Activated naive CD4-positive, alpha-beta T cell treated with anti-CD3 and anti-CD28 coated beads for 36 hours (primary cell): ENCODE measurements at places on chromosomes 6 and 20. TPM values are rescaled to one million over a fixed set of nuclear protein-coding genes. Genes with fewer than 3 reads are reported as not detected.

The OXT gene
- total RNA-seq = not detected

DNA sequence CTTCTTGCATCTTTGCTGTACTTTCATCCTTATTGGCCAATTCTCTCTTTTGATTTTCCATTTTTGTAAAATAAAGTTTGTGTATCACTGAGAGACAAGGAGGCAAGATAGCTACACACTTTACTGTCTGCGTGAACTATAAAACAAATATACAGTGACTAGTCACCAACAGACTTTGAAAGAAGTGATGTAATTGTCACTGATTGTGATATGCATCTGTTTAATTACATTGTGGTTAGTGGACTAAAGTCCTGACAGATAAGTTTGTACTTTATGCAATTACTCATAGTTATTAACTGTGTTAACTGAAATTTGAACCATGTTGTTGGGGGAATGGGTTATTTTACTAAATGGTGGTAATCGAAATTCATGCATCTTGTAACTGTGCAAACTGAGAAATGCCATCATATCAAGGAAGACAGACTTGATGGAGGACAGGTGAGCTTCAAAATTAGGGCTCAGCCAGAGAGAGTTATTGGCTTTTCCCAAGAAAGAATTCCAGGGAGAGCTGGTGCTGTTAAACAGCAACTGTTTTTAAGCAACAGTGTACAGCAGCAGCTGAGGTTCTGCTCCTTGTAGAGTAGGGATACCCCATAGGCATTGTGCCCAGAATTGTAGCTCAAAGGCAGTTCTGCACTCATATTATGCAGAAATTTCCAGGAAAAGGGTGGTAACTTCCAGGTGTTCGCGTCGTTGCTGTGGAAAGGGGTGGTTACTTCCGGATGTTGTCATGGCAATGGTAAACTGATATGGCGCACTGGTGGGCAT is 62.9 kb downstream of the EFHC1 start:
- no peak overlapping the region for H3K4me3 ChIP-seq
- H3K36me3 ChIP-seq = no peaks in the 10 kb centered on the region
- H3K4me1 ChIP-seq = no peaks in the 10 kb centered on the region

The NFKBIE gene
- 9.1 TPM for total RNA-seq

The ADGRF1 gene
- total RNA-seq = not detected

The OTOR gene
- total RNA-seq = not detected

The ECT2L gene
- not detected for total RNA-seq

The RAB44 gene
- total RNA-seq = not detected

DNA sequence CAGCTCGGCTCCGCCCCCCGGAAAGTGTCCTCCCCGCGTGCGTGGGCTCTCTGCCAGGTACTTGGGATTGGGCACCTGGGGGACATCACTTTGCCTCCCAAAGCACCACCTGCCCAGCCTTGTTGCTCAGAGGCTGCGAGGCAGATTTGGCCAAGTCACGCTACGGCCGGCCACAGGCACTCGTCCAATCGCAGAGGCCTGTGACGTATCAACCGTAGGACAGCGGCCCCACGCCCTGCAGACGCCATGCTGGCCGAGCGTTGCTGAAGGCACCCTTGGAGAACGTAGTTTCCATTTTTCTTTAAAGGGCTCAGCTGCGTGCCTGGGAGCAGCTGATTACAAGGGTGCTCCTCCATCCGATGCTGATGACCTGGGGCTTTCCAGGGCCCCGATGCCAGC is 3.1 kb downstream of the NTSR1 start:
- no peak overlapping the region for H3K27ac ChIP-seq
- no peaks in the 10 kb centered on the region for H3K36me3 ChIP-seq
- DNase-seq = no peak
- peaks cover 13% of the 10 kb centered on the region for H3K4me1 ChIP-seq

The HLA-DQA2 gene
- total RNA-seq = not detected

- no peak for DNase-seq
- H3K4me1 ChIP-seq = peaks cover 12% of the 10 kb centered on the region
- H3K4me3 ChIP-seq = no peak overlapping the region
- H3K27ac ChIP-seq = no peak overlapping the region
- no peaks in the 10 kb centered on the region for H3K27me3 ChIP-seq
- H3K36me3 ChIP-seq = no peaks in the 10 kb centered on the region
Measured at GRCh38 chr6:33013608-33014007, 4.2 kb upstream of the HLA-DOA start.

GRCh38 chr6:113464960-113465359 is 392.2 kb upstream of the MARCKS start:
- H3K36me3 ChIP-seq = no peaks in the 10 kb centered on the region
- H3K4me1 ChIP-seq = no peaks in the 10 kb centered on the region
- no peak for DNase-seq
- no peaks in the 10 kb centered on the region for H3K27me3 ChIP-seq
- no peak overlapping the region for H3K4me3 ChIP-seq

GRCh38 chr20:48527771-48528170 is 300.0 kb downstream of the PREX1 start:
- H3K4me3 ChIP-seq = no peak overlapping the region
- no peak overlapping the region for H3K27ac ChIP-seq
- H3K36me3 ChIP-seq = no peaks in the 10 kb centered on the region
- DNase-seq = no peak
- peaks cover 5% of the 10 kb centered on the region for H3K27me3 ChIP-seq

The SLC32A1 gene
- not detected for total RNA-seq

- DNase-seq = no peak
- no peaks in the 10 kb centered on the region for H3K36me3 ChIP-seq
- no peak overlapping the region for H3K4me3 ChIP-seq
- H3K27ac ChIP-seq = no peak overlapping the region
Measured at GRCh38 chr6:123715006-123715863, 78.5 kb upstream of the TRDN start.

DNA sequence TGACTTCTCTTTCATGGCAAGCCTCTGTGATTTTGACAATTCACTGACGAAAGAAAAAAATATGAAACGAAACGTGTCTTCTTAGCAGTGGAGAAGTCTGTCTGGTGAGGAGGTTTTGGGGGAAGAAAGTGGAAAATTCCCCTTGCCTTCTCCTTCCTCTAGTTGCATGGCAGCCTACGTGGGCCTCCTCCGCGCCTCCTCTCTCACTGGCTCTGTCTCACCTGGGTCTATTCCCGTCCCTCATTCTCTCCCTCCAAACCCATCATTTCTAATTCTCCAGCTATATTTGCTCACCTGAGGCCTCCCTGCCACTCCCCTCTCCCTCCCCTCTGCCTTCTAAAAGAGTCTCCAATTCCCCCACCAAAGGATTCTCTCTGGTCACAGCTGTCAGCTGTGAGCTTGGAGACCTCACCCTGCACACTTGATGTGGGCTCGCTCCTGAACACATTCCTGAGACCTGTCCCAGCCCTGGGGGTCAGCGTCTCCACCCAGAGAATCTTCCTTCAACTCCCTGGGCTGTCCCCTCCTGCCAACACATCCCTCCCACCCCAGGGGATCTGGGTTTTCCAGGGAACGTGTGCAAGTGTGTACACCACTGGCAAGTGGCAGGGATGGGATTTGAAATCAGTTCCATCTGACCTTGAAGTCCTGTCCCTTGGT is 159.6 kb upstream of the PMEPA1 start:
- no peaks in the 10 kb centered on the region for H3K36me3 ChIP-seq
- peaks cover 17% of the 10 kb centered on the region for H3K4me1 ChIP-seq
- no peak for DNase-seq
- H3K27ac ChIP-seq = no peak overlapping the region

The SPATA25 gene
- total RNA-seq = 0.38 TPM

GRCh38 chr6:83510791-83511190 is 1.5 kb upstream of the PRSS35 start:
- no peak overlapping the region for H3K27ac ChIP-seq
- H3K27me3 ChIP-seq = peaks cover 37% of the 10 kb centered on the region
- DNase-seq = no peak
- no peak overlapping the region for H3K4me3 ChIP-seq

DNA sequence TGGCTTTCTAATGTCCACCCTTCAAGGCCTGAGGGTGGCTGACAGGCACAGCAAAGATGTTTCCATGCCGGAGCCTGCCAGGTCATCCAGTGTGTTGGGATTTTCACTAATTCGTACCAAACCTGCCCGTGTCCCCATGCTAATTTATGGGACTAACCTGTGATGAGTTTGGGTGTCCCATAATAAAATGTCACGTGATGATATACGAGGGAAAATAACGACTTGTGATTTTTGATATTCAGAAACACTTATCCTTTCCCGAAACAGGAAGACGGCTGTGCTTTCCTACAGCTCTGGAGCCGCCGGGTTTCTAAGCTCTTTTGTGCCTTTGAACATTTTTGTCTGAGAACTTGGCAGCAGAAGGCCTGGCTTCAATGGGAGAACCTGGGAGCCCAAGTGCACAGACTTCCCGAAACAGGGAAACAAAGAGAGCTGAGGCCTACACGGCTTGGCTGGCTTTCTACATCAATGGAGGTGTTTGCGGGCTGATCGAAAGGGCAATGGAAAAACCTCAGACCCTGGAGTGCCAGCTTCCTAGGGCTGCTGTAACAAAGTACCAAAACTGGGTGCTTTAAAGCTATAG is 171.9 kb upstream of the JARID2 start:
- no peaks in the 10 kb centered on the region for H3K36me3 ChIP-seq
- no peaks in the 10 kb centered on the region for H3K27me3 ChIP-seq
- no peak for DNase-seq

DNA sequence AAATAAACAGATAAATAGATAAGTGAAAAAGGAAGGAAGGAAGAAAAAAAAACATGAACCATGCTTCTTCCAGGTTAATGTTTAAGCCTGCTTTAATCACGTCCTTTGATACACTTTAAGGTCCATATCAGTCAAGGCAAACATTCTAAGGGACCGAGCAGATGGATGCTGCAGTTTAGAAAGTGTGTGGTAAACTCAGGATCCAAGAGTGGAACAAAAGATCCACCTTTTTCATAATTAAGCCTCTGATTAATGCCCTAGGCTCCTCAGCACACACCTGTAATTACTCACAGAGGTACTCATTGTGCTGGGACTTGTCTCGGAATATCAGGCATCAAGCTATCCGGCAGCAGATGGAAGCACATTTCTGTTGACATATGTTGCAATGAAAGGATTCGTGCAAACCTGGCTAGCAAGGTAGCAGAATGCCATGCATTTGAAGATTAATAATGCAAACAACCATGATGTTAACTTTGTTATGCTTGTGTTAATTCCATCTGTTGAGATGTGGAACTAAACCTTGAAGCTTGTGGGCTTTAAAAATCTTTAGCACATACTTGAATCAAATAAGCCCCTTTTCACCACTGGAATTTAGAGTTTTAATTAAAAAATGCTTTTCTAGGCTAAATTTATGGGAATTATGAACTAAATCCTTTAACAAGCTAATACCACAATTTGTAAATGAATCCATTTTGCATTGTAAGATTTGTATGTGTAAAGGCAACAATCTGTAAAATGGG is 163.7 kb downstream of the RALGAPA2 start:
- H3K27me3 ChIP-seq = no peaks in the 10 kb centered on the region
- no peak overlapping the region for H3K27ac ChIP-seq
- no peak for DNase-seq
- H3K4me1 ChIP-seq = peaks cover 24% of the 10 kb centered on the region
- H3K36me3 ChIP-seq = peaks cover 26% of the 10 kb centered on the region

The NPEPL1 gene
- total RNA-seq = 14.5 TPM

The LAMA2 gene
- 0.86 TPM for total RNA-seq

GRCh38 chr20:54172532-54172855 is 1.3 kb downstream of the CYP24A1 start:
- no peak overlapping the region for H3K27ac ChIP-seq
- DNase-seq = no peak
- H3K27me3 ChIP-seq = peaks cover 78% of the 10 kb centered on the region
- peaks cover 21% of the 10 kb centered on the region for H3K4me1 ChIP-seq
- no peak overlapping the region for H3K4me3 ChIP-seq

The CAGE1 gene
- 0.26 TPM for total RNA-seq

The SCAF8 gene
- total RNA-seq = 27.2 TPM

GRCh38 chr6:122567034-122567433 is 43.2 kb upstream of the PKIB start:
- no peak overlapping the region for H3K4me3 ChIP-seq
- no peaks in the 10 kb centered on the region for H3K4me1 ChIP-seq
- H3K27me3 ChIP-seq = peaks cover 13% of the 10 kb centered on the region

The PLTP gene
- 4.3 TPM for total RNA-seq

GRCh38 chr6:71496018-71496721 is 207.6 kb downstream of the OGFRL1 start:
- H3K4me3 ChIP-seq = no peak overlapping the region
- peaks cover 2% of the 10 kb centered on the region for H3K27me3 ChIP-seq
- H3K27ac ChIP-seq = no peak overlapping the region
- no peaks in the 10 kb centered on the region for H3K4me1 ChIP-seq
- no peaks in the 10 kb centered on the region for H3K36me3 ChIP-seq

- no peaks in the 10 kb centered on the region for H3K36me3 ChIP-seq
- no peak overlapping the region for H3K27ac ChIP-seq
- no peak overlapping the region for H3K4me3 ChIP-seq
- no peaks in the 10 kb centered on the region for H3K27me3 ChIP-seq
- no peak for DNase-seq
Measured at GRCh38 chr6:152094276-152094675, 286.8 kb downstream of the ESR1 start.
